NCI-H1436 (cell line): ENCODE measurements at places on chromosomes 11 and 22.

DNA sequence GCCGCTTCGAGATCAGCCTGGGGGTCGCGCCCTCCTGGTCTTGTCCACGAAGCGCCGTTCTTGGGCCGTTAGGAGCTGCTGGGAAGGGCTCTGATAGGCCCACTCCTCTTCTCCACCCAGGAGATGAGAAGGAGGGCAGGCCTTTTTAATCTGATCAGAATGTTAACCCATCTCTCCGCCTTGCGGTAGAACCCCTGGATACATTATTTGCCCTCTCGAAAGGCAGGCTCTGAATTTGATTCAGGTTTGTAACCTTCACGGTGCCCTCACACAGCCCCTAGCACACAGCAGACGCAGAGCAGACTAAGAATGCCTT is at the start of gene CCDC83:
Gene CCDC83 (plus strand): TSS at position 43 of the 316 bp plus-strand sequence. CDS start 9,741 bp downstream, outside the sequence.
- DNase-seq = no peak

DNA sequence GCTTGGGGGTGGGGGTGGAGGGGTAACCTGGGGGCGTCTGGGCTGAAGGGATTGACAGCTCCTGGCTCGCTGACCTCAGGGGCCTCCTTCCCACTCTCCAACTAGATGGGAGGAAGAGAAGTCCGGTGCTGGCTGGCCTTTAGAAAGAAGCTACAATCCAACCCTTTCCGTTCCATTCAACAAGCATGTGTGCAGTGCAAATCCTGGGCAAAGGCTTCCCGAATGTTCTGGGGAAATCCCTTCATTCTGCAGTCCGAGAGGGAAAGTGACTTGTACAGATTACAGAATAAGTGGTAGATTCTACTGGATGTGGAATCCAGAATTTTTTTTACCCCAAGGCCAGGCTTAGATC is 149.9 kb downstream of the FEZ1 start:
- DNase-seq = no peak

DNA sequence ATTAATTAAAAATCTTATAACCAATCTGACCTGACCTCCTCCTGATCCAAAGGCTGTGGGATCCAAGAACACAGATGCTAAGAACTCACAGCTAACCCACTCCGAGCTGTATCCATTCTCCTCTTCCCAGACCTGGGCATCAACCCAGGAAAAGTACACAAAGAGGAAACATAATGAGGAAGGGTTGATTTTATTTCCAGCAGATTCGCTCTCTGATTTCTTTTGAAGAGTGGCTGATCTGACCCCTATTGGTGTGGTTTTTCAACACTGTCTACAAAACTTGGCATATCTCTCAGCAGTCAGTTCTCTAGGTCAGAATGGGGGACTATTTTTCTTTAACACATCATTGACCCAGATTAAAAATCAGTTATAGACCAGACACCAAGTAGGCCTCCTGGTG is 201.9 kb upstream of the UBASH3B start:
- no peak for DNase-seq

DNA sequence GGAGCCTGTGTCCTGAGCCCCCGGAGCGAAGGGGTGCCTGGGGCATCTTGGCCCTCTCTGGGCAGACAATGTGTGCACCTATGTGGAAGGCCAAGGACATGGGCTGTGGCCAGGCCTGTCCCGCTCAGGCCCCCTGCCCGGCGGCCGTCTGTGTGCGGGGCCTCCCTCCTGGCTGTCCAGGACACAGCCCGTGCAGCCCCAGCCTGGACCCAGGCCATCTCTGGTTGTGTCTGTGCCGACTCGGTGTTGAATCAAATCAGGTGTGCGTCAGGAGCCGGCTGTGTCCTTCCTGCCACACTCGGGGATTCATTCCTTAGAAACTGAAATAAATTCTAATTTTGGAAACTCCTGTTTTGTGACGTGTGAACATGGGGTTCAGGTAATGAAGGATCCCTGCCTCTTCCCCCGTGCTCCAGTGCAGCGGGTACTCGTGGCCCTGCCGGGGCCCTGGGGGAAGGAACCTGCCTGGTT is 1.5 kb upstream of the SELENOO start:
- no peak for DNase-seq

- no peak for DNase-seq
These were observed 17.6 kb downstream of the F2 start for GRCh38 chr11:46736615-46737014.

DNA sequence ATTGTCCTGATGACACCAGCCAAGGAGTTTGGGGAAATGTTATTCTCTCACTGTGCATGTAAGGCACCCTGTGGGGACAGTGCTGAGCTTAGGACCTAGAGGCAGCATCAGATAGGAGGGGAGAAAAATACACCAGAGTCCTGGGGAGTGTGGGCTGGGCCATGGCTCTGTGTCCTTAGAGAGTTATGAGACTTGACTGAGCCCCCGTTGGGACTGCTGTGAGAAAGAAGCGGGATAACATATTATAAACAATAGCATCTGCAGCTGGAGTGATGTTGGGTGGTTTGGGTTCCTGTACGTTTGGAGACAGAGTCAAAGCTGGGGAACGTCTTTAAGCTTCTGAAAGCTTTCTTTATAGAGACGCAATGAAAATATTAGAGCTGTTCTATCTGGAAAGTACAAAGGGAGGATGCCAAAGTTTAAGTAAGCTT is 90.9 kb upstream of the CRTAM start:
- DNase-seq = no peak

DNA sequence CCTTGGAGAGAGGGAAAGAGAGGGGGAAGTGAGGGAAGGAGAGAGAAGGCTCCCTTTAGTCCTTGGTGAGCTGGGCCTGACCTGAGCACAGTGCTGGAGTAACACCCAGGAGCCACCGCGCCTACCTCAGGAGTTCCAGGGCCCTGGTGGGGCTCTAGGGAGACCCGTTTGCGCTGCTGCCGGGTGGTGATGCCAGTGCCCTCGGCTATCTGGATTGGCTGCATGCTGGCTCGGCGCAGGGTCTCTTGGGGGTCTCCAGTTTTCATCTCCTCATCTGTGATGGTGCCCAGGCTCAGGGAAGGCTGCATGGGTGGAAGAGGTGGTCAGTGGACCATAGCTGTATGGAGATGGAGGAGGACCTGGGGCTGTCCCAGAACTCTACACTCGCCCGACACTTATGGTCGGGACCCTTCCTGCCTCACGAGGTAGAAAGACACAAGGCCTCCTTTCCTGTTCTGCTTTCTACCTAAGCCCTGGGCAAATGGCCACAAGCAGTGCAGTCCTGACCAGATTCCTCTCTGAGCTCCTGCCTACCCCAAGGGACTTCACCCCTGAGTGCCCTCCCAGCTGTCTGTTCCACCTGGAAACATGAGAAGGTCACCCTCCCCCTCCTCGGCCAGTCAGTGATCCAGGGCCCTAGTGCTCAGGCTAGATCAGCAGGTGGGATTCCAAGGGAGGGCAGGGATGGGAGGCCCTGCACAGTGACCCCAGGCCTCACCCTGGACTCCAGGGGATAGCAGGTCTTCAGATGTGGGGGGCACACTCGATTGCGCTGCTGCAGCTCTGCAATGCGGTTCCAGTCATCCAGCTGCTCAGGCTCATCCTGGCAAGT is 6.0 kb downstream of the IL18BP start:
- no peak for DNase-seq

GRCh38 chr22:43253839-43254238 is 66.9 kb upstream of the TTLL12 start:
- DNase-seq = no peak

DNA sequence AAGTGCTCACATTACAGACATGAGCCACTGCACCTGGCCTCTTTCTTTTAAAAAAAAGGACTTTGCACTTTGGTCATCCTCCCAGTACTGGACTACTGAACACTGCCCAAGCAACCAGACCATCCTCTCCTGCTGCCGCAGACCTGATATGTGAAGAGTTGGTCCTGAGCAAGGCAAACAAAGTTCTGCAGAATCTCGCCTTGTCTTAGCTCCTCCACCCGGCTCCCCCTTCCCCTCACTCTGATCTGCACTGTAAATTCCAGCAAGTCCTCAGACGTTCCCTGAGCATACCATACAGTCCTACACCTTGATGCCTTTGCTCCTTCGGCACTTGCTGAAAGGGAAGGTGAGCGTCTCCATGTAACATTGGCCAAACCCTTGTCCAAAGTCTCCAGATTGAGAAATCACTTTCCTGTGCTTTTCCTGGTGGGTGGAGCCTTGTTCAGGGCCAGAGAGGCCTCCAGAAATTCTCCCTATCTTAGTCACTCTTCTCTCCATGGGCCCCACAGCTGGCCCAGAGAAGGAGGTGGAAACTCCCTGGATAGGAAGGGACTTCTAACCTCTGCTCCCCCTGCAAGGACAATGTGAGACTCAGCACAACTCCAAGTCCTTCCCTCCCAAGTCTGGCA is 47.0 kb upstream of the TIMP3 start:
- no peak for DNase-seq

DNA sequence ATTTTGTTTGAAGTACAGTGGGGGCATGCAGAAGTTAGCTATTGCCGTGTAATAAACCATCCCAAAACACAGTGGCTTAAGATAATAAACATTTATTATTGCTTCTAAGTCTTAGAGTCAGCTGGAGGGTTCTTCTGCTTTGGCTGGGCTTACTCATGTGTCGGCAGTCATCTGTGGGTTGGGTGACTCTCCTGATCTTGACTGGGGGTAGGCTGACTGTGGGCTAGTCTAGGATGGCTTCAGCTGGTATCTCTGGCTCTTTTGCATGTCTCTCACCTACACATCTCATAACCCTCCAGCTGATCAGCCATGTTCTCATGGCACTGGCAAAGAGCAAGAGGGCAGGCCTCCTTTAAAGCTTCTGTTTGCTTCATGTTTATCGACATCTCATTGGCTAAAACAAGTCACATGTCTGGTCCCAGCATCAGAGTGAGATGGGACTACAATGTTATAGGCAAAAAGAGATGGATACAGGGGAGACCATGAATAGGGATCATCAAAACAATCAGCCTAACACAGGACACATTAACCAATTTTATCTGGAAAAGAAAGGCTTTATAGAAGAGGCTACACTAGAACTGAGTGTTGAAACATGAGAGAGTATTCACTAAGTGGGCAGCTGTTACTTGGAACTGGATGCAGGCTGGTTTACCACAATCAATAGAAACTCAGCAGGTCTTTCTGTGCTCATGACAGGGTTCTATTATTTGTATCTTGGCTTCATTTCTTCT is 5.1 kb downstream of the LRRC51 start:
- DNase-seq = no peak

DNA sequence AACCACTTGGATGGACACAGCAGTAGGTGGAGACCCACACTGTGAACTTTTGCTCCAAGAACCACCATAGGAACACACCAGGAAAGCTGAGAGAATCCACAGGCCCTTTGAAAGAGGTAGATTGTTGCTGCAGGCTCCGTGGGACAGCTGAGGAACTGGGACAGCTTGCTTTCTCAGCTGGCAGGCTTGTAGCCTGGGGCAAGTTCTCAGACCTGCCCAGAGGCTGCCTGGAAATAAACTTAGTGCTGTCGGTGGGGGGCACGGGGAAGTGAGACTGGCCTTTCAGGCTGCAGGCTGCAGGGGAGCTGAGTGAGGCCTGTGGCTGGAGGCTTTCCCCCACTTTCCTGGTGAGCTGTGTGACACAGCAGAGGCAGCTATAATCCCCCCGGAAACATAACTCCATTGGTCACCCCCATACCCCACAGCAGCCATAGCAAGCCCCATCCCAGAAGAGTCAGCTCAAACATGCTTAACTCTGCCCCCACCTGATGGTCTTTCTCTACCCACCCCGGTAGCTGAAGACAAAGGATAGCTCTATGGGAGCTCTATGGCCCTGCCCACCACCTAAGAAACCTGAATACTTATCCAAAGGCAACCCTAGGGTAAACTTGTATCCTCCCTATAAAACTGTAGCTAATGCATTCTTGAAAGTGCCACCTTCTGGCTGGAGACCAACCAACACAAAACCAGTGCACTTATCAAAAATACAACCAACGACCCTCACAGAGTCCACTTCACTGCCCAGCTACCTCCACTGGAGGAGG is 21.4 kb upstream of the ACRV1 start:
- no peak for DNase-seq

DNA sequence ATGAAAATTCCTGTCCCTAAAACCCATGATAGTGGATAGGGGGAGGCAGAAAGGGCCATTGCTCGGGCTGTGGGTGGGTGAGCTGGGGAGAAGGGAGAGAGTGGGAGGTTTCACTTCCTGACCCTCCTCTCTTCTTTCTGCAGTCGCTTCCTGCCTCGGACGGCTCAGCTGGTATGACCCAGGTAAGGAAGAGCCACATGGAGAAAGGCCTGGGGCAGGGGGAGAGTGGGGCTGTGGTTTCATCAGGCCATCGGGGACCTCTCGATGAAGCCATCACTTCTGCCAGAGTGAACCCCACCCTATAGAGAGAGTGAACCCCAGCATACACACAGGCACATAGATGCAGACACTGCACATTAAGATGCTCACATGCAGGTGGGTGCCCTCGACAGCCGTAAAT is 12.6 kb downstream of the CD5 start:
- DNase-seq = no peak

- DNase-seq = peak; percentile 43
These were observed 23.6 kb downstream of the ALX4 start for GRCh38 chr11:44286268-44286880.
